ENCODE measurements at places on chromosomes 5 and 9.

DNA sequence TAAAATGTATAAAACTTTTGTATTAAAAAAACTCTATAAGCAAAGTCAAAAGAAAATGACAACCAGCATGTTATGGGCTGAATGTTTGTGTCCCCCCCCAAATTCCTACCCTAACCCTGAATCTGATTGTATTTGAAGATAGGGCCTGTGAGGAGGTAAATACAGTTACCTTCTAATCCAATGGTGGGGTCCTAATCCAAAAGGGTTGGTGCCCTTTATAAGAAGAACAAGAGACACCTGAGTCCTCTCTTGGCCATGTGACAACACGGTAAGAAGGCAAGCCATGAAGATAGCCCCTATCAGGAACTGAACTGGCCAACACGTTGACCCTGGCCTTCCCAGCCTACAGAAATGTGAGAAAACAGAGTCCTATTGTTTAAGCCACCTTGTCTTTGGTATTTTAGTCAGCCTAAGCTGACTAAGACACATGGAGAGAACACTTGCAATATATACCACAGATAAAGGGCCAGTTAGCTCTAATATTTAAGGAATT, 49.7 kb upstream of the AKNA start:
- no peak for DNase-seq

- DNase-seq, result no peak
Observed at GRCh38 chr5:119402555-119402954, 46.7 kb downstream of the TNFAIP8 start.

DNA sequence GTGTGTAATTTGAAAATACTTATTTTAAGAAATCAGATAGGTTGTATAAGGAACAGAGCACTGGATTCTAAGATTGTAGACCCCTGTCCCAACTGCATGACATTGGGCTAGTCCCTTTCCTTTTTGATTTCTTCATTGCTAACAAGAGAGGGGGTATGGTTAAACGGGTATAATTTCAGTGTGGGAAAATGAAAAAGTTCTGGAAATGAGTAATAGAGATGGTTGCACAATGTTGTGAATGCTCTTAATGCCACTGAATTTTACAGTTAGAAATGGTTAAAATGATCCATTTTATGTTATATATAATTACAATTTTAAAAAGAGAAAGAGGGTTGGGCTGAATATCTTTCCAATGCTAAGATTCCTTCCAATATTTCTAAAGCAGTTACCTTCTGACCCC, 103.3 kb upstream of the LHFPL2 start:
- no peak for DNase-seq

DNA sequence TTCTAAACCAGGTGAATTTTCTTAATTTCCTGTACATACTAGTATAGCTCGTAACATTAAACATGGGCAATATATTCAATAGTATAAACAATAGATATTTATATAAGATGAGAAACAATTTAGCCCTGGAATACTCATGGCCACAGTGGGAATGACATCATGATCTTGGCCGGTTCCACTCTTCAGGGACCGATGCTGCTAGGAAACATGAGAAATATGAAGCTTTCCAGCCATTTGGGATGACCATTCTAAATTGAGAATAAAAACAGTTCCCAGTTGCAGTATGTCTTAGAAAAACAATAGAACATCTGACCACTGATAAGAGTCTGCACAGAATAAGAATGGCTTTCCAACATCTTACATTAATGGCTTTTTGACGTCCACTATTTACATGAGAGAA, 33.3 kb upstream of the SLCO6A1 start:
- DNase-seq, result peak; percentile 59

- DNase-seq, result peak; percentile 89
Observed at GRCh38 chr9:36149197-36149596, 12.7 kb downstream of the GLIPR2 start.

GRCh38 chr9:129748249-129748648, 4.6 kb downstream of the PTGES start:
- DNase-seq, result no peak

DNA sequence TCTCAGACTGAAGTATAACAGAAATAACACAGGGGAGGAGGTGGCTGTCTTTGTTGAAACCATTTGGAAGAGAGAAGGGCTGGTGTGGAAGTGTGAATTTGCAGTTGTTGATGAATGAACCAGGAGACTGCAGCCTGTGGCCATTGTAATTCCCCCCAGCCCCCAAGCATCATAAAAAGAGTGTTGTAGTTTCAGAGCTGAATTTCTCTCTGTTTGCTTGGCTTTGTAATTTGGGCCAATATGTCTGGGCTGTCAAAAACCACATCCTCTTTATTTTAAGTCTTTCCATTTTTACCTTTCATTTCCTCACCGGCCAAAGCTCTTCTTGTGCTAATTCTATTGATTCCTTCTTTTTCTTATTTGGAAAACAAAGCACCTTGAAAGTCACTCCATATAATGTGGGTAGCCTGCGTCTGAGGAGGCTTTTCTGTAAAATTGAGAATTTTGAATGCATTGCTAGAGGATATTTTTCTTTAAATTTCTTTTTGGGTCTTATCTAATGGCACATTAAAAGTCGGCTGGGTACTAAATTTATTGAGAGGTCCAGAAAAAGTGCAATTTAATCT, 383.3 kb downstream of the OSTF1 start:
- no peak for DNase-seq

DNA sequence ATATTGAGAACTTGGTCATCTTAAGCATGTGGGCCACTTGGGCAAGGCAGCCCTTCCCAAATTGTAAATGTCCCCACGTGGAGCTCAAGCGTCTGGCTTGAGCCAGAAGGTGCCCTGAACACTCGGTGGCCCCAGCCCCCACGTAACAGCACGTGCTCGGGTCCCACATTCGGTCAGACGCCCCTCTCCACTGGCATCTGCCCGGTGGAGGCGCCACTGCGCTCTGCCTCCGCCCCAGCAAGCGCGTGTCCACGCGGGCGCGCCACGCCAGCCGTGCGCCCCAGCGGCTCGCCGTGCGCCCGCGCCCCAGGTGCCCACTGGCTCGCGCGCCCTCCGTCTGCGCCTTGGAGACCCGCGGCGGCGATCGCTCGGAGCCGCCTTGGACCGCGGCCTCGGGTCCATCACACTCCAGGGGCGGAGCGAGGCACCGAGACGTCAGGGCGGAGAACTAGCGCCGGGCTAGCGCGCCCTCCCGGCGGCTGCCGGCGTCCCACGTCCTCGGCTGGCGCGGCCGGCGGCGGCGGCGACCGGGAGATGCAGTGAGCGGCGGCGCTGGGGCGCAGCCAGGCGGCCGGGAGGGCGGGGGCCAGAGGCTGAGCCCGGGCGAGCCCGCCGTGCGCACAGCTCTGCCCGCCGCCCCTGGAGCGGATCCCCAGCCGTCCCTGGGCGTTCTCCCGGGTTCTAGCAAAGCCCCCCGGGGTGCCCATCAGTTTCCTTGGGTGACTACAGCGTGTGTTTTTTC, at the start of gene PALM2AKAP2:
Gene PALM2AKAP2, plus strand, starts transcription at position 488 of the 742 bp plus-strand sequence. CDS start 291 bp downstream, outside the sequence.
- peak; percentile 85 for DNase-seq

- DNase-seq, result no peak
Observed at GRCh38 chr5:40675396-40676133, 4.2 kb upstream of the PTGER4 start.

- no peak for DNase-seq
Observed at GRCh38 chr5:18652404-18653215, 1018.4 kb downstream of the TAF11L14 start.

GRCh38 chr5:124790895-124791732, 44.7 kb upstream of the ZNF608 start:
- DNase-seq, result peak; percentile 66

GRCh38 chr9:133854765-133855164, 116.6 kb upstream of the SARDH start:
- DNase-seq, result no peak

- no peak for DNase-seq
Observed at GRCh38 chr5:40360685-40361084, 319.0 kb upstream of the PTGER4 start.

- no peak for DNase-seq
Observed at GRCh38 chr5:159419576-159419975, 89.3 kb upstream of the IL12B start.

- peak; percentile 86 for DNase-seq
Observed at GRCh38 chr9:121213136-121213806, 11.6 kb upstream of the RAB14 start.

- peak; percentile 46 for DNase-seq
Observed at GRCh38 chr5:1793301-1793740, 6.3 kb downstream of the MRPL36 start.

- DNase-seq, result no peak
Observed at GRCh38 chr9:96084331-96084734, 208.8 kb downstream of the ERCC6L2 start.

GRCh38 chr5:66671305-66671704, 75.1 kb downstream of the MAST4 start:
- DNase-seq, result no peak

DNA sequence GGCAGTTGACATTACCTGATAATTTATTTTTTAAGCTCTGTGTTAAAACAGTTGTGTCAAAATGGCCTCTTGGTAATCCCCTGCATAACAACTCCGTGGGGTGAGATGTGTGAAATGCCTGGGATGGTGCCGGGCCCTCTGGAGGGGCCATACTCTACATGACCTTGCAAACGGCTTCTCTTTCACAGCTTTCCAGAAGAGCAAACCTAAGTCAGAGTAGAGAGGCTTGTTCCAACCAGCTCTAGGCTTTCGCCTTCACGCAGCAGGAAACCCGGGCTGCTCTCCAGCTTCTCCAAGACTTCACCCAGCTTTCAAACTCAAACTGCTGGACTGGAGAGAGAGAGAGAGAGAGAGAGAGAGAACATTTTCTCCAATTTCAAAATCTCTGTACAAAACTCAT, 120.1 kb downstream of the SNX18 start:
- no peak for DNase-seq

DNA sequence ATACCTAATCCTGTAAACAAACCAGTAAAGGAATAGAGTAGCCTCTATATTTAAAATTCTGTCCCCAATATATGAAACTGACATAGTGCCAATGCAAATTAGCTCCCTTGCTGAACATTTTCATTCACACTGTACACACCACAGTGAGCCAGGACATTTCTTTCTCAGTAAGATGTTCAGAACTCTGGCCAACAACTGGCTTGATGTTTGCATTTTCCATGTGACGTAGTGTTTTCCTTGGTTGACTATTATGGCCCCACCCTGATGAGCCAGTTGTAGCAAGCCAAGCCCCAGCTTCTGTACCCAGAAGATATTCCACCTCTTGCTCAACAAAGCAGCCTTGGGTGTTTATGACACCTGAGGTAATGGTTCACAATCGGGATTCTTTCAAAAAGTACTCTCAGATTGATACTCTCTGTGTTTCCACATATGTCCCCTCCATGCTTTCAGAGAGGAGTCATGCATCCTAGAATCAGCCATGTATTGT, 17.7 kb upstream of the ANXA1 start:
- no peak for DNase-seq

GRCh38 chr9:134287591-134288491, 38.4 kb upstream of the RXRA start:
- no peak for DNase-seq

- DNase-seq, result peak; percentile 36
Observed at GRCh38 chr9:26975728-26976707, 19.8 kb downstream of the IFT74 start.

DNA sequence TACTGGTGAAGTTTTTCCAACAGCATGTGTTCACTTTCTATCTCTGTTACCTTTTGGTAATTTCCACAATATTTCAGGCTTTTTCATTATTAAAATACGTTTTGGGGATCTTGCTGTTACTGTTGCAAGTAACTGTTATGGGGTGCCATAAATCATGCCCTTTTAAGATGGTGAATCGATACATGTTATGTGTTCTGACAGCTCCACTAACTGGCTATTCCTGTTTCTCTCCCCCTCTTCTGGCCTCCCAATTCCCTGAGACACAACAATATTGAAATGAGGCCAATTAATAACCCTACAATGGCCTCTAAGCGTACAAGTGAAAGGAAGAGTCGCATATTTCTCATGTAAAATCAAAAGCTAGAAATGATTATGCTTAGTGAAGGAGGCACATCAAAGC, 13.1 kb upstream of the MSH3 start:
- DNase-seq, result no peak

DNA sequence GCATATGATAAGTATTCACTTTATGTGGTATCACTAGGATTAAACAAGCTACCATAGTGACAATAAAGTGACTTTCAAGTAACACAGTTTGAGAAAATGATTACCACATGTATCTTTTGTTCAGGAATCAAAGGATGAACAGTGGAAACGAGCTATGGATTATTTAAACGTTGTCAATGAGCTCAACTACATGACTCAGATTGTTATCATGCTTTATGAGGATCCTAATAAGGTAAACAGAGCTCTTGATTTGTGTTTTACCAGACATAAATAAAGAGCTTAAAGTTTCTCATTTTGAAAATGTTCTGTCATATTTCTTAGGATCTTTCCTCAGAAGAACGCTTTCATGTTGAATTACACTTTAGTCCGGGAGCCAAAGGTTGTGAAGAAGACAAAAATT, 57.4 kb downstream of the PPIP5K2 start:
- DNase-seq, result no peak

GRCh38 chr5:143573568-143574170, 170.2 kb upstream of the NR3C1 start:
- DNase-seq, result no peak

DNA sequence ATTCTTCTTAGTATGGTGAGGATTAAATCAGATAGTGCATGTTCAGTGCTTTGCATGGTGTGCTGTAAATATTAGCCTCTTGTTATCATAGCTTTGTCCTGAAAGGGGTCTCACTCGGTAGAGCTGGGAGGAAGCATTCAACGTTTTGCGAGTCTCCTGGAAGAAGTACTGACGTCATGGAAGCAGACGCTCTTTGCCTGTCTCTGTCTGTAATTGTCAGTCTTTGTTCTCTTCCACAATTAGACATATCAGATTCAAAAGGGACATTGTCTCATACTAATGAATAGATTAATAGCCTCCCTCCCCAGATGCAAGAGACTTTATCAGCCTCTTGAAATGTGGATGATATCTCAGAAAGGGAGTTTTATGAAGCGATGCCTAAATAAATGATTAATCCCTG, 91.8 kb upstream of the CXCL14 start:
- DNase-seq, result no peak

GRCh38 chr5:92518318-92518904, 1062.6 kb downstream of the NR2F1-AS1 start:
- DNase-seq, result peak; percentile 56

DNA sequence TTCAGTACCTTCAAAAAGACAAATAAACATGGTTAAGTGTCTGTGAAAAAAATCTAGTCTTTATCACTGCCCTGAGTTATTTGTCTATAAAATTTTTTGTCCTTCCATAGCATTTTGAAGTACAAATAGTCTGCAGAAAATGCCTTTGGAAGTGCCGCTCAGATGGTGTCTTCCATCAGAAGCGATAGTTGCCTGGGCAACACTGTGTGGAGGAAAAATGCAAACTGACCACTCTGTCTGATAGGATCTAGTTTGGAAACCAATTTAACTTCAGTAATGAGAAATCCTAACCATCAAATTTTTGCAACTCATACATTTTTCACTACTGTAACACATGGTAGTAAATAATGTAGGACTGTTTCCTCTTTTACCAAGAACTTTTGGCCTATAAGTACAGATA, 449.9 kb downstream of the PRELID2 start:
- no peak for DNase-seq
